ENCODE measurements at places on chromosomes 4 and X.

GRCh38 chr4:123327346-123327745 is 69.2 kb upstream of the SPRY1 start:
- DNase-seq, result no peak

DNA sequence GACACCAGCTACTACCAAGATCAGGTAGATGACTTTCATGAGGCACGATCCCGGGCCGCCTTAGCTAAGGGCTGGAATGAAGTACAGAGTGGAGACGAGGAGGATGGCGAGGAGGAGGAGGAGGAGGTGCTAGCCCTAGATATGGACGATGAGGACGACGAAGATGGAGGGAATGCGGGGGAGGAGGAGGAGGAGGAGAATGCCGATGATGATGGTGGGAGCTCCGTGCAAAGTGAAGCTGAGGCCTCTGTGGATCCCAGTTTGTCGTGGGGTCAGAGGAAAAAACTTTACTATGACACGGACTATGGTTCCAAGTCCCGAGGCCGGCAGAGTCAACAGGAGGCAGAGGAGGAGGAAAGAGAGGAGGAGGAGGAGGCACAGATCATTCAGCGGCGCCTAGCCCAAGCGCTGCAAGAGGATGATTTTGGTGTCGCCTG is 481 bp downstream of the UTP3 start:
- no peak for DNase-seq

GRCh38 chr4:25098964-25099891 is 61.0 kb downstream of the SEPSECS start:
- peak; percentile 53 for DNase-seq

DNA sequence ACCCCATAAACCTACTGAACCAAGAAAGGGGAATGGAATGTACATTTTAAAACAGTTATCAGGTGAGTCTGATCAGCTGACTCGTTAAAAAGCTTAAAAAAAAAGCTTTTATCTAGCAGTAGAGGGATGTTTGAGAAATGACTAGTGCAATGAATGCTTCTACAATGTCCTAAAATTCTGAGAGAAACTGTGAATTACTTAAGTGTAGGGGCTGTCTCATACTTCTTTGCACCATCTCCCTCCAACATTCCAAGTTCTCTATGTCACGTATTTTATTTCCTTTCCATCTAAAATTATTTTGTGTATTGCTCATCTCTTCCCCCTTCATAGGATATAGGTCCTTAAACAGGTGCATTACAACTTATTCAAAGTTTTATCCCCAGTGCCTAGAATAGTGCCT is 11.9 kb upstream of the AREG start:
- DNase-seq, result no peak
